ENCODE measurements at places on chromosomes 12 and 14. TPM values are rescaled to one million over a fixed set of nuclear protein-coding genes. Genes with fewer than 3 reads are reported as not detected.

The SPATS2 gene
- total RNA-seq, result 56.3 TPM

GRCh38 chr14:41476526-41476925, 130.2 kb upstream of the LRFN5 start:
- no peaks in the 10 kb centered on the region for H3K36me3 ChIP-seq
- no peaks in the 10 kb centered on the region for H3K27me3 ChIP-seq
- H3K4me3 ChIP-seq, result no peak overlapping the region
- H3K27ac ChIP-seq, result no peak overlapping the region

- H3K4me3 ChIP-seq, result no peak overlapping the region
- no peaks in the 10 kb centered on the region for H3K27me3 ChIP-seq
- H3K27ac ChIP-seq, result no peak overlapping the region
- no peaks in the 10 kb centered on the region for H3K36me3 ChIP-seq
- no peak for DNase-seq
These were observed 86.0 kb downstream of the SLCO1A2 start for GRCh38 chr12:21248679-21249078.

GRCh38 chr12:112837629-112838197, 46.2 kb downstream of the RPH3A start:
- H3K4me3 ChIP-seq, result no peak overlapping the region
- H3K27me3 ChIP-seq, result no peaks in the 10 kb centered on the region
- no peaks in the 10 kb centered on the region for H3K4me1 ChIP-seq
- no peak for DNase-seq
- no peaks in the 10 kb centered on the region for H3K36me3 ChIP-seq

DNA sequence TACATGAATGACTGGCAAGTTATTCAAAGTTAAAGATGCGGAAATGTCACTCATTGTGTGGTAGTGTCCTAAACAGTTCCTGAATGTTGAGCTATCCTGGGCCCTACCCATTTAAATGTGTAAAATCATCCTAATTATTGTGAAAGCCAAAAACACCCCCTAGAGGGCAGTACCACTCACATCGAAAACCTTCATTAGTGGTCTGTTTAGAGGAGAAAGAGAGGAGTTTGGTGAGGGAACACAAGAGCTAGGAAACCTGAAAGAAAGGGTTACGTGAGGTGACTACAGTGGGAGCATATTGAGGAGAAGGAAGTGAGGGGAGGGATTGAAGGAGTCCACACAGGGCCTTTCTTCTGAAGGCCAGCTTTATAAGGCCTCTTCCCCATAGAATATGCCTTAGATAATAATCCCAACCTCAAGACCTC, 2.5 kb upstream of the TEP1 start:
- H3K36me3 ChIP-seq, result no peaks in the 10 kb centered on the region
- no peak overlapping the region for H3K4me3 ChIP-seq
- peaks cover 9% of the 10 kb centered on the region for H3K4me1 ChIP-seq
- no peak overlapping the region for H3K27ac ChIP-seq
- no peak for DNase-seq
- no peaks in the 10 kb centered on the region for H3K27me3 ChIP-seq

GRCh38 chr14:30885840-30886740, 11.7 kb downstream of the COCH start:
- H3K27me3 ChIP-seq, result no peaks in the 10 kb centered on the region
- H3K4me3 ChIP-seq, result no peak overlapping the region
- no peaks in the 10 kb centered on the region for H3K4me1 ChIP-seq
- H3K27ac ChIP-seq, result no peak overlapping the region

The TAS2R42 gene
- total RNA-seq, result not detected

The SLC35F4 gene
- not detected for total RNA-seq

The GCH1 gene
- 3.6 TPM for total RNA-seq

The TESPA1 gene
- total RNA-seq, result 0.51 TPM

The GALNT8 gene
- not detected for total RNA-seq

- DNase-seq, result no peak
- no peak overlapping the region for H3K4me3 ChIP-seq
- no peaks in the 10 kb centered on the region for H3K27me3 ChIP-seq
- H3K36me3 ChIP-seq, result no peaks in the 10 kb centered on the region
- peak overlapping the region; percentile 31 for H3K27ac ChIP-seq
- H3K4me1 ChIP-seq, result peaks cover 59% of the 10 kb centered on the region
These were observed 10.4 kb downstream of the CORO1C start for GRCh38 chr12:108720757-108721514.

The CLIP1 gene
- 117 TPM for total RNA-seq

The POLE2 gene
- total RNA-seq, result 17.4 TPM

DNA sequence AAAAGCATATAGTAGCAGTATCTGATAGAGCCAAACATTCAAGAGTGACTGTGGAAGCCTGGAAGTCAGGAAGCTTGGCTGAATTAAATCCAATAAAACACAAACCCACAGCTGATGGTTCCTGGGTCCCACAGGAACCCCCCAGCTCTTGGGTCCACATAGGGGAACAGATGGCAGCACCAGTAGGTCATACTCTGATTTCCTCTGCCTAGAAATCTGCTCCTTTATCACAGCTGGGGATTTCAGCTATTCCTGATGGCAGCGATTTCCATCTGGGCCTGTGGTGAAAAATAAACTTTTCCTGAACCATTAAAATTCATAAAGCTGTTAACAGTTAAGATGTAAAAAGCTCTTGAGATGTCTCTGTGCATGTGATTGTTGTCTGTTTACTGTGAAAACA, 202.0 kb upstream of the FRMD6 start:
- H3K4me1 ChIP-seq, result peaks cover 4% of the 10 kb centered on the region
- no peak for DNase-seq
- H3K36me3 ChIP-seq, result no peaks in the 10 kb centered on the region
- no peak overlapping the region for H3K27ac ChIP-seq
- H3K27me3 ChIP-seq, result no peaks in the 10 kb centered on the region
- no peak overlapping the region for H3K4me3 ChIP-seq

DNA sequence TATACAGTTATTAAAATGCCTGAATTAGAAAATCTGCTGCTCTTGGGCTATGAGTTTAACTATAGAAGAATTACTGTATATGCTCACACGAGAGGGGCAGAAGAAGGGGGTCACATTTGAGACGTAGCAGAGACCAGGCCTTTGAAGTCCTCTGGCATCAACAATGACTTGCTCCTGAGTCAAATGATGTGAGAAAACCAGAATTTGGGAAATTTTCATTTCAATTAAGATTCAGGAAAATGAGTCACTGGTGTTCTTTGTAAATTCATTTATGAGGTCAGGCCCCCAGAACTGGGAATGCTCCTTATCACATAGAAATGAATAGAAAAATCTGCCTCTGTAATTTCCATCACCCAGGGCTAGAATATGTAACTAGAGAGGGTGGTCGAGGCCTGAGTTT, 92.9 kb downstream of the APAF1 start:
- no peak overlapping the region for H3K4me3 ChIP-seq
- no peak overlapping the region for H3K27ac ChIP-seq
- DNase-seq, result no peak
- H3K36me3 ChIP-seq, result no peaks in the 10 kb centered on the region
- no peaks in the 10 kb centered on the region for H3K27me3 ChIP-seq

The GPX2 gene
- total RNA-seq, result 0.15 TPM

DNA sequence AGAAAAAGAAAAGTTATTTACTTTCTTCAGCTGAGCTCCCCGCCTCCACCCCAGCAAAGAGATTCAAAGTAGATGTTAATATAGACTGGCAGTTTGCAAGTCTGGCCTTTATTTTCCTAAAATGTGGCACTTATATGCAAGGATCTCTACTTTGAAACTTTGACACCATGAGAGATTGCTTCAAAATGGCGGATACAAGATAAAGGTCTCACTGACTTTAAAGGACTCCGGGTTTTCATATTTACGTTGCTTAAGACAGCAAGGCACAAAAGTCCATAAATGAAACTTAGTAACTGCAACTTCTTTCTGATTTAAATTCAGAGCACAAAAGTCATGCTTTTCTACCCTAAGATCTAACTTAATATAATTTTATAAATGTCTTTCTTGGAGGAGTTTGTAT, 3.5 kb downstream of the OTX2 start:
- no peaks in the 10 kb centered on the region for H3K27me3 ChIP-seq
- no peak overlapping the region for H3K4me3 ChIP-seq
- no peak for DNase-seq
- H3K36me3 ChIP-seq, result no peaks in the 10 kb centered on the region

DNA sequence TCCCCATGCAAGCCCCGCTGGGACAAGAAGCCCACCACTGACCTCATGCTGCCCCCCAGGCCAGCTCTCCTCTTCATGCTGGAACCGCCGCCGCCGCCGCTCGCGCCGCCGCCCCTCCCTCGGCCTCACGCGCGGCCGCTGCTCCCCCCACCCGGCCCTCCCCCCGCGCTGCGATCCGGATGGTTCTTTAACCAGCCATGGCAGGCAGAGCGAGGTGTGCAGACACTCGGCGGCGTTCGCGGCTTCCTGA, at the start of gene DCAF5:
Gene DCAF5, minus strand, starts transcription at position 218 of the 250 bp plus-strand sequence. Its CDS starts 141 bp downstream, at position 77.
- H3K27me3 ChIP-seq, result no peaks in the 10 kb centered on the region
- peaks cover 25% of the 10 kb centered on the region for H3K4me1 ChIP-seq
- no peak for DNase-seq
- H3K36me3 ChIP-seq, result peaks cover 3% of the 10 kb centered on the region
- H3K4me3 ChIP-seq, result peak within 1 kb of the TSS; percentile 82

- H3K36me3 ChIP-seq, result no peaks in the 10 kb centered on the region
- DNase-seq, result no peak
- no peak overlapping the region for H3K4me3 ChIP-seq
- no peaks in the 10 kb centered on the region for H3K4me1 ChIP-seq
- H3K27me3 ChIP-seq, result no peaks in the 10 kb centered on the region
- H3K27ac ChIP-seq, result no peak overlapping the region
These were observed 101.7 kb downstream of the DUSP6 start for GRCh38 chr12:89250636-89251035.

- peak overlapping the region; percentile 95 for H3K27ac ChIP-seq
- DNase-seq, result no peak
- H3K4me1 ChIP-seq, result peaks cover 63% of the 10 kb centered on the region
- H3K36me3 ChIP-seq, result no peaks in the 10 kb centered on the region
- no peaks in the 10 kb centered on the region for H3K27me3 ChIP-seq
These were observed 911 bp upstream of the SCNN1A start for GRCh38 chr12:6376079-6376869.

DNA sequence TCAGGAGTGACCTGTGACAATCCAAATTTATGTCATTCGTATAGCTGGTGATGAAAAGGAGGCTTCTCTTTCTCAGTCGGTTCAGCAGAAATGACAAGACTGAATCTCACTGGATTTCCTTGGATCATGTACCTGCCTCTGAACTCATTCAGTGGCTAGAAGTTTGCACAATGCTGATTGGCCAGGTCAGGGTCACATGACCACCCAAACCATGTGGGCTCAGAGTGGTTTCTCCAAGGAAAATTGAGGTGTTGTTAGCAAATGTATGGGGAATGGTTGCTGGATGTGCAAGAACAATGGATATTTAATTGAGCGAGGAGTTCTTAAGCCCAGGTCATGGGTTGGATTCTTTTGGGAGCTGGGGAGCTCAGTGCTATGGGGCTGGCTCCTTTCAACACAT, 227.5 kb downstream of the AACS start:
- no peak overlapping the region for H3K4me3 ChIP-seq
- H3K27me3 ChIP-seq, result peaks cover 9% of the 10 kb centered on the region
- H3K36me3 ChIP-seq, result no peaks in the 10 kb centered on the region
- no peaks in the 10 kb centered on the region for H3K4me1 ChIP-seq
- DNase-seq, result no peak

- peaks cover 35% of the 10 kb centered on the region for H3K4me1 ChIP-seq
- peaks cover 4% of the 10 kb centered on the region for H3K36me3 ChIP-seq
- no peak overlapping the region for H3K4me3 ChIP-seq
- H3K27me3 ChIP-seq, result no peaks in the 10 kb centered on the region
These were observed 11.9 kb downstream of the RHOF start for GRCh38 chr12:121781484-121781997.

The PZP gene
- not detected for total RNA-seq

DNA sequence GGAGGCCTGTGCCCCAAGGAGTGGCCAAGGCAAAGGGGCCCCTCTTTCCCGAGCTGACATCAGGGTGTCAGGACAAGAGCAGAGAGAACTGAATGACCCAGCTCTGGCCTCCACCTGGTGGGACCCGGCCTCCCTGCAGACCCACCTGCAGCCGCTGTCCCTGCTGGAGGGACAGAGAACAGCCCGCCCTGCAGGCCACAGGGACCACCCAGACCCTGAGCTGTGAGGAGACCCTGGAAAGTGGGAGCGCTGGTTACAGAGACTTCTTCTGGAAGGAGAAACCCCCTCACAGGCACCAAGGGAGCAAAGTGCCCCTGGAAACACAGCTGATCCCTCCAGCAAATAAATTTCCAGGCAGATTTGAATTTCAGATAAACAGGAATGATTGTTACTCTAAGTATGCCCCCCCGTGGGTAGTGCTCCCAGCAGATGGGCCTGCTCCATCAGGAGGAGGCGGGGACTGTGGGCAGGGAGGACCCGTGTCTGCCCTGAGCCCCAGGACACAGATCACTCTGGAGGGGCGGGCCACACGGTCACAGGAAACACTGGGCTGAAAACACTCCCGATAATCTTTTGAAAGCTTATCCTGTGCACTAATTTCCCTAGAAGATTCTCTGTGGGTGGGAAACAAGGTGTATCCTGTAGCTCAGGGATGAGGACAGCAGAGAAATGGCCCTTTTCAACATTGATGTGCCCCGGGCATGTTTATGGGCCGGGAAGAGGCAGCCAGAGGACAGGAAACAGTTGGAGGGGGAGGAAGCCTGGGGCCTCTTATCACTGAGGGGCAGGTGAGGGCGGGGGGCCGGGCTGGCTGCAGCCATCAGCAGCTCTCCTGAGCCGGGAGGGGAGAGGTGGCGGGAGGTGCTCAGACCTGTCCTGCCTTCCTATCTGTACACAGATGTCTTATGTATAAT, 276.0 kb downstream of the ADGRD1 start:
- no peaks in the 10 kb centered on the region for H3K27me3 ChIP-seq
- H3K4me1 ChIP-seq, result no peaks in the 10 kb centered on the region
- no peak overlapping the region for H3K4me3 ChIP-seq
- H3K27ac ChIP-seq, result no peak overlapping the region
- no peak for DNase-seq

The HHIPL1 gene
- 2.1 TPM for total RNA-seq

The ANGEL1 gene
- 19.1 TPM for total RNA-seq

DNA sequence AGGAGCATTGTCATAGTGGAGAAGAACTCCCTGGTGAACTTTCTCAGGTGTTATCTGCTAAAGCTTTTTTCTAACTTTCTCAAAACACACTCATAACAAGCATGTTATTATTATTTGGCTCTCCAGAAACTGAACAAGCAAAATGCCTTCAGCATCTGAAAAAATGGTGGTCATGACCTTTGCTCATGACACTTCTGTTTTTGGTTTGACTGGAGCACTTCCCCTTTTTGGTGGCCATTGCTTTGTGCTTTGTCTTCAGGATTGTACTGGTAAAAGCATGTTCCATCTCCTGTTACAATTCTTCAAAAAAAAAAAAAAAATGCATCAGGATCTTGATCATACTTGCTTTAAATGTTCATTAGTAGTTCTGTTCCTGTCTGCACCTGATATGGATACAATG, 1241.6 kb upstream of the USP15 start:
- H3K4me1 ChIP-seq, result no peaks in the 10 kb centered on the region
- H3K36me3 ChIP-seq, result no peaks in the 10 kb centered on the region
- H3K4me3 ChIP-seq, result no peak overlapping the region
- no peak for DNase-seq

GRCh38 chr12:130357729-130358330, 20.1 kb downstream of the PIWIL1 start:
- DNase-seq, result no peak
- no peaks in the 10 kb centered on the region for H3K36me3 ChIP-seq
- no peaks in the 10 kb centered on the region for H3K4me1 ChIP-seq
- H3K4me3 ChIP-seq, result no peak overlapping the region
- H3K27me3 ChIP-seq, result peaks cover 31% of the 10 kb centered on the region

Measured in Panc1 (cell line).